Cortex of kidney (tissue), 1 donor: ENCODE measurements at places on chromosomes 11 and 22.

DNA sequence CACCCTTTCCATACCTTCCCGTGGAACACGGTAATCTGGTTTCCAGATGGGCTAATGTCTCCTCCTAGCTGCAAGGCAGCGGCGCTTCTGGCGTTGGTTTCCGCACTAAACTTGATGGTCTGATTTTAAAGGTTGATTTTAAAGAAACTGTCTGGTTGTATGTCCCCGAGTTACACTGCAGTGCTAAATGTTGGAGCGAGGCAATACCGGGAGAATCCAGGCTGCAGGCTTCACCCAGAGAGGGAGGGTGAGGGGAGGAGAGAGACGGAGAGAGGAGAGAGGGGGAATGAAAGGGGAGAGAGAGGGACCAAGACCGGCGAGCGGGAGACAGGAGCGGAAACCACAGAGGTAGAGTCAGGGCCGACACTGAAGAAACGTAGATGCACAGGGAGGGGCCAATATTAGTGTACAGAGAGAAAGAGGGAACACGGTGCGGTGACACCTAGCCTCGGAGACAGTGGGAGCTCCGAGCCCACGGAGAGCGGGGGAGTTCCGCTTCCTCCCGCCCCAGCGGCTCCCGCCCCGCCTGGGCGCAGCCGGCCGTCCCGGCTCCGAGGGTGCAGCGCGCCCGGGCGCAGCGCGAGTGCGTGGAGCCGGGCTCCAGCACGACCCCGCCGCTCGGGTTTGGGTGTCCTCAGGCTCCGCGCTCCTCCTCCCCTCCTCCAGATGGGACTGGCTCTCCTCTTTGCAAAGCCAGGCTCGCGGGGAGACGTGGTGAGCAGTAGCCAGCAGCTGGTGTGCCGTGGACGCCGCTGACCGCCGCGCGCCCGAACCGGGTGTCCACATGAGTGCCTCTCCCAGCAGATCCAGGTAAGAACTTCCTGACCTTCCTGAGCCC lies 71.9 kb upstream of the GRAMD1B start:
- DNase-seq: no peak

- no peak for DNase-seq
Observed at GRCh38 chr11:46718155-46719019, 626 bp upstream of the F2 start.

DNA sequence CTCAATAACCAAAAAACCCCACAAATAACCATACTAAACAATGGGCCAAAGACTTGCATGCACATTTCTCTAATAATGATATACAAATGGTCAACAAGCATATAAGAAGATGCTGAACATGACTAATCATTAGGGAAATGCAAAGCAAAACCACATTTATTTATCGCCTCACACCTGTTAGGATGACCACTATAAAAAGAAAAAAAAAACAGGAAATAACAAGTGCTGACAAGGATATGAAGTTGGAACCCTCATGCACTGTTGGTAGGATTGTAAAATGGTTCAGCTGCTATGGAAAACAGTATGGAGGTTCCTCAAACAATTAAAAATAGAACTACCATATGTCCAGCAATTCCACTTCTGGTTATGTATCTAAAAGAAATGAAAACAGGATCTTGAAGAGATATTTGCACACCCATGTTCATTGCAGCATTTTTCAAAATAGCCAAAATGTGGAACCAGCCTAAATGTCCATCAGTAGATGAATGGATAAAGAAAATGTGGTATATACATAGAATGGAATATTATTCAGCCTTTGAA lies 66.2 kb downstream of the AMBRA1 start:
- no peak for DNase-seq

DNA sequence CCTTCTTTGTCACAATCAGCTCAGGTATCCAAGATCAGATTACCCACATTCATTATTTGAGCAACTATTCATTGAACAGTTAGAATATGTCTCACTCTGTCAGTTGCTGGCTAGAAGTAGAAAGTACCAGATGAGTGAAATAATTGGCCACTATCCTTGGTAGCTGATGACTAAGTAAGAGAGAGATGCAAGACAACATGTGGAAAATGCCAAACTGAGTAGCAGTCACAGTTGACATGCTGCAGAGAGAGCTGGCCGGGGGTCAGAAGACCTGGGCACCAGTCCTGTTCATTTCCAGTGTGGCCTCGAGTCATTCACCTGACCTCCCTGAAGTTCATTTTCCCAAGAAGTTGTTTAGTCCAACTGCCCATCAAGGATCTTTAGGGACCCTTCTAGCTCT lies 22.5 kb upstream of the SMIM35 start:
- DNase-seq: no peak

GRCh38 chr11:16403448-16403803 lies 47.1 kb upstream of the SOX6 start:
- DNase-seq: no peak

- DNase-seq: no peak
Observed at GRCh38 chr11:113553235-113553634, 78.0 kb upstream of the DRD2 start.
